Hematopoietic multipotent progenitor cell treated with erythropoietin and hydrocortisone succinate and interleukin-3 and kit ligand, for 17 days (in vitro differentiated cells): ENCODE measurements at places on chromosomes 11 and 22.

DNA sequence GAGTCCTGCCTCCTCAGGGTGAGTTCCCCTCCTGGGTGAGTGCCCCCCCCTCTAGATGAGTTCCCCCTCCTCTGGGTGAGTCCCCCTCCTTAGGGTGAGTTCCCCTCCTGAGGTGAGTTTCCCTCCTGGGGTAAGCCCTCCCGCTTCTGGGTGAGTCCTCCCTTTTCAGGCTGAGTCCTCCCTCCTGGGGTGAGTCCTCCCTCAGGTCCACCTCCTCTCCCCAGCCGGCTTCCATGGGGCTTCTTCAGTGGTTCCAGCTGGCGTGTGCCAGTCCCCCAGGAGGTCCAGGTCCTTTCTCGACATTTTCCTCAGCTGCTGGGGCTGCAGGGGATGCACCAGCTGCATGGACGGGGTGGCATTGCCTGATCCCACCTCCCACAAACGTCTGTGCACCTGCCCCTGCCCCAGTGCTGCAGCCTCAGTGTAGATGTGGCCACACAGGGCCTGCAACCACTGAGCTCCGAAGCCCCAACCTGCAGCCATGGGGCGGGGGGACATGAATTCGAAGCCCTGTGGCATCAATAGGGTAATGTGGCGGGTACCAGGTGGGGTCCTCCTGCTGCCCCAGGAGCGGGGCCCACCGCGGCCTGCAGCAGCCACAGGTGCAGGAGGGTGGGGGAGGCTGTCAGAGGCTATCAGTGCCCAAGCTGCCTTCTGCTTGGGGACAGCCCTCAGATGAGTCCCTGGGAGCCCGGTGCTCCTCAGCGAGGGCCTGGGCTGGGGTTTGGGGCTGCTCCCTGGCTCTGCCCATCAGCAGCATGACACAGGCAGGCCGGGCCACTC lies 101.3 kb upstream of the FGF3 start:
- no peak for DNase-seq

GRCh38 chr11:111819161-111819828 lies 52.1 kb downstream of the ALG9 start:
- no peak for DNase-seq

- DNase-seq = no peak
Observed at GRCh38 chr22:46165977-46166376, 15.7 kb downstream of the PPARA start.

GRCh38 chr11:134646561-134646960 lies 234.5 kb upstream of the B3GAT1 start:
- no peak for DNase-seq

- no peak for DNase-seq
Observed at GRCh38 chr22:17910561-17911311, 113.6 kb downstream of the MICAL3 start.

GRCh38 chr11:35932121-35932520 lies 11.7 kb upstream of the LDLRAD3 start:
- no peak for DNase-seq

- no peak for DNase-seq
Observed at GRCh38 chr11:1947592-1948237, 583 bp downstream of the MRPL23 start.

DNA sequence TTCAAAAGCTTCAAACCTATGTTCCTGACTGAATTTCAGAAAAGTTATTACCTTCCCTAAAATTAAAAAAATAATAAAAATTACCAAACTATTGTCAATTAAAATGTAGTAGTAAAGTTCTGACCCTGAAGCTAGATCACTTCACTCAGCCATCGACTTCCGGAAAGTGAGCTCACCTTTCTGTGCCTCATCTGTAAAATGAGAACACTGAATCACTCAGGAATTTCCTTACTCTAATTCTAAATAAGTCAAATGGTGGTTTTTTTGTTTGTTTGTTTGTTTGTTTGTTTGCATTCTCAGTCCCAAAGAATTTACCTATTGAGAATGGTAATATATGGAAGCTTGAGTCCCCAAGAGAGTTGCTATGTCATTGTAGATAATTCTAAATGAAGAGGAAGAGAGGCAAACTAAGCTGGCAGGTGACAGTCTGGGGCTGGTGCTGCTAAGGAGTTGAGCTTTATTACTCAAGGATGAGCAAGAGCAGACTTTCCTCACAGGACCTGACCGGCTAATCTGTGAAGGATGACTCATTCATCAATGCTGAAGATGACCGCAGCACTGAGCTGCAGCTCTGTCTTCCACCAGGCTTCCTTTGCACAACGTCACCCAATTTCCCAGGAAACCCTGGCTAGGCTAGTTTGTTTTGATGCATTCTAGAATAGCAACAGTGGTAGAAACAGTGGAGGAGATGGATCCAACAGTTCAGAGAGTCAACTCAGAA lies 248.8 kb downstream of the RAB38 start:
- no peak for DNase-seq

DNA sequence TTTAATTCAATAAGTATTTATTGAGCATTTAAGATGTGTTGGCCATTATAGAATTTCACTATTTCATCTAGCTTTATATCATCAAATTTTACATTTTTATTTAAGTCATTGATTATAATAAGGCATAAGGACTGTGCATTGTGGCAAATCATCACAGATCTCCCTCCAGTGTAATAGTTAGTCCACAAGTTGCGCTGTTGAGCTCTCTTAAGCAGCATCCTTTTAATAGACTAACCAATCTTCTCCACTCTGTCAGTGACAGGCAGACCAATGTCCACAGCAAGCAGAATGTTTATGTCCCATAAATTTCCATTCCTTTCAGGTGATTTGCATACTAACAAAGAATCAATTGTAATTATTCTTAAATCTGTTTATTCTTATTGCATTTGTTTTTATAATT lies 595.3 kb upstream of the CCDC90B start:
- no peak for DNase-seq

DNA sequence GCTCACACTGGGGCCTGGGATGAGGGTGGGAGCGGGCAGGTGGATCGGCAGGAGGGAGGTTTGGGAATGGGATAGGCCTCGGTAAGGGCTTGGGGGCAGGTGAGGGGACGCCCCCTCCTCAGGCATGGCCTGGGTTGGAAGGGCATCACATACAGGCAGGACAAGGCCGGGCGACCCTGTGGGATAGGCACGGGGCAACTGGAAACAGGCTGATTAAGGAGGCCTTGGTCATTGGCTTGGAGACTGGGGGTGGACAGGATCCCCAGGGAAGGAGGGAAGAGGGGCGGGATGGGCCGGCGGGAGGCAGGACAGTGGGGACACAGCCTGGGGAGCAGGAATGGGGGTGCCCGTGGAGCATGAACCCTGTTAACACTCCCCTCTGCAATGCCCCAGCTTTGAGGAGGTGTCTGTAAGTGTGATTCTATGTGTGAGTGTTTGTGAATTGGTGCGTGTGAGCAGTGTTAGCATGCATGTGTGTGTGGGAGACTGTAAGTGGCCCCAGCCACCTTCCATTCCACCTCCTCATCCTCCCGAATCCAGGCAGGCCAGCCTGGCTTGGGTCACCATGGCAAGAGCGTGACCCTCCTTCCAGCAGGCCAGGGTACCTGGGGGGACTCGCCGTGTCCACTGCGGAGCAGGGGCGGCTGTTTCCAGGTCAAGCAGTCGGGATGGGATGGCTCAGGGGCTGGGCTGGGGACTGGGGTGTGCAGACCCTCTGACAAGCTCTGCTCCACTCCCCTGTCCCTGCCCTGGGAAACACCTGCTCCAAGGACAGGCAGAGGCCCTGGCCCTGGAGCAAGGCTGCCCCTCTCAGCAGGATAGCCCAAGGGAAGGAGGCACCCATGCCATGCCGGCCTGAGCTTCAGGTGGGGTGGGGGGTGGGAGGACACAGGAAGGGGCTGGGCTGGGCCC lies 3.4 kb upstream of the PIM3 start:
- no peak for DNase-seq

GRCh38 chr11:72829178-72829577 lies 15.0 kb downstream of the ATG16L2 start:
- no peak for DNase-seq

- no peak for DNase-seq
Observed at GRCh38 chr22:46663001-46663400, 42.8 kb downstream of the GRAMD4 start.

DNA sequence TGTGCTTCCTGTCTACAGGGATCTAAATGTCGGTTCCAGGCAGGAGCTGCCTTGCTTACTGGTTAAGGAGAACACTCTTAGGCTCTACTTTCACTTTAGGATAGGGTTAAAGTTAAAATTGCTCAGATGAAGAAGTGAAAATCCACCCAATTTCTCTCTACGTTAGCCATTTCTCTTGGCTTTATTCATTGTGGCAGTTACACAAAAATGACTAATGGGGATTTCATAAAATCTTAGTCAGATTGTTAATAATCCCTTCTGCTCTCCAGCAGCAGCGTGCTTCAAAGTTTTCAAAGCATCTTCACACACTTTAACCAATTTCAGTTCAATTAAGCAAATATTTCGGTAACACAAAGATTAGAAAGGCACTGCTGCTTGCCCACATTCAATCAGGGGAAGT lies 58.4 kb upstream of the RCN1 start:
- no peak for DNase-seq

DNA sequence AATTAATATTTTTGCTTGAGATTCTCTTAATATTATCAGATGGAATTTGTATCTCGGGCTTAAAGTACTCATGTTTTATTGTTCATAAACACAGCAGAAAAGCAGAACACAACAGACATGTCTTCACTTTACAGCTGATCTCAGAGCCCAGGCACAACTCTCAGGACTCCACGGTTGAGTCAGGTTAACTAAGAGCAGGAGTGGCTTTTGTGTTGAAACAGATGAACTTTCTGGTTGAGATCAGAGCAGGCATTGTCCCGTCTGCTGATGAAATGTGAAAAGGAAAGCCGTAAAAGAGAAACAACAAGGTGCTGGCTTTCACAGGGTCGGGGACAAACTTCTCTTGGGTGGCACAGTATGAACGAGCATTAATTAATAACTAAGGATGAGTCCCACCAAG lies 49.0 kb downstream of the JHY start:
- DNase-seq = no peak

GRCh38 chr11:13143486-13144297 lies 133.9 kb upstream of the BMAL1 start:
- DNase-seq = no peak

- DNase-seq = no peak
Observed at GRCh38 chr11:84396521-84396920, 1110.4 kb upstream of the CCDC90B start.

GRCh38 chr11:22583963-22584492 lies 41.6 kb downstream of the FANCF start:
- DNase-seq = no peak

DNA sequence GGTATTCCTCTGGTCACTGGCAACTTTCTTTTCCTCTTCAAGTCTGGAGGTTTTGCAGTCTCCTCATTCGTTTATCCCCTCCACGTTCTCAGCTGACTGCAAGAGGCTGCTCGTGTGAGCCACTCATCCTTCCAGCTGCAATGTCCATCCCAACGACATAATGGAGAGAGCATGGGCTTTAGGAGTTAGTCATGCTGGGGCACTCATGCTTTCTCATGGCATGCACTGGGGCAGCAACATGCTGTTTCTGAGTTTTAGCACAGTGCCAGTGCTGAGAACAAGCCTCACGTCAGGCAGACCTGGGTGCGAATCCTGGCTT lies 7.1 kb downstream of the DCPS start:
- no peak for DNase-seq

DNA sequence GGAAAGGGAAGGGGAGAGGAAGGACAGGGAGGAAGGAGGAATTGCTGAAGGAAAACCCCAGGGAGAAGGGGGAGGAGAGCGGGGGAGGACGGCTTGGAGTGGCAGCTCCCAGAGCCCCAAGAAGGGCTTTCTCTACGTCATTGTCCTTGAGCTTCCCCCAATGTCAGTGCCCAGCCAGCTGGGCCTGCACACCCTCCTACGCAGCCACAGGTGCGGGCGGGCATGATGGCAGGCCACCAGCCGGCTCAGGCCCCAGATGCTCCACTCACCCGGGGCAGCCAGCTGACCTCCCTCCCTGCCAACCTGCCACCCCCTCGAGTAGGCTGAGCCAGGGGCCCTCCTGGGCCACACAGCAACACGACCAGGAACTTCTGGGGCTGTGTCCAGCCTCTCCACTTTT lies 11.2 kb downstream of the SYT7 start:
- DNase-seq = no peak

DNA sequence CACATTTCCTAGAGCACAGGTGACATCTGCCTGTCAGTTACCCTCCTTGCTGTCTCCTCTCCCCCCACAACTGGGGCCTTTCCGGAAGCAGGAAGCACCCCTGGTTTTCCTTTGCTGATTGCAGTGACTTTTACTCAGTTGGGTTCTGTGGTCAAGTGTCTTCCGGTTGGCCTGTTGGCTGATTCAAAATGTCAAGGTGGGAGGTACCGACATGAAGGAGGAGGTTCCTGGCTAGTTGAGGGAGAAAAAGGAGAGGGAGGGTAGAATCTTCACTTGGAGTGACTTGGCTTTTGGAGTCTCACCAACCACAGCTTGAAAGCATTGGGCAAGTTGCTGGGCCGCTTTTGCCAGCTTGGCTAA lies 9.3 kb upstream of the ADAMTS15 start:
- DNase-seq = no peak

- no peak for DNase-seq
Observed at GRCh38 chr11:11477695-11478420, 124.8 kb upstream of the CSNK2A3 start.

DNA sequence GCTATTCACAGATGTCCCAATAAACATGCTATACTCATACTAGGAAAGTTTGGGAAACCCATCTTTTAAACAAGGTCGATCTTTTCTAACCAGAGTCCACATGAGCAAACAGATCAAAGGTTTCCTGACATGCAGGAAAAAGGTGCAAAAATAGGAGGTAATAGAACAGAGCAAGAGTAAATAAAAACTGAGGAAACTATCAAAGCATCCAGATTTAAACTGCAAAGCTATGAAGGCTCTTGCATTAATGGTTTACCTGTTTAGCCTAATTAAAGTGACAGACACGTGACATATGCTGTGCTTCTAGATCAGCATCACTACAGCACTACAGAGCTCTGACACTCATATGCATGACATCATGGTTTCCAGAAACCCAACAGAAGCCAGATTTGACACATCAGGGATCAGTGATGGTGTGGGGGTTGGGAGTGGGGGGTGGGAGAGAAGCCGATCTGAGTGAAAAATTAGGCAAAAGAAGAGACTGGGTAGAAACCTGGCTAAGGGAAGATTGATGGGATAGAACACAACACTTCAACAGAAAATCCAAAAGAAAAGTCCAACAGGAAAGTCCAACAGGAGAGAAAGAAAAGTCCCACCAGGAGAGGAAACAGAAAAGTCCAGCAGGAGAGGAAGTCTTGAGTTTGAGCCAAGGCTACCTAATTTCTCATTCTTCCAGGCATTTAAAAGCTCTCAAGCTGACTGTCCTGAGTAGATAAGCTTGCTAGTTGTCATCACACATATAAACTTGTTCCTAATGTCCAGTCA lies 262.3 kb downstream of the SOX6 start:
- DNase-seq = no peak

GRCh38 chr11:126837581-126837980 lies 163.0 kb downstream of the KIRREL3 start:
- no peak for DNase-seq
